ENCODE measurements at places on chromosomes 1 and 21.
A peak's percentile ranks its signal among the peaks of the same experiment; 100 is the strongest.

- peak; percentile 82 for DNase-seq
Observed at GRCh38 chr1:220748089-220748934, at the start of gene MTARC2. Gene MTARC2, plus strand, starts transcription at chr1:220748322. Its CDS starts 210 bp downstream, at chr1:220748532.

GRCh38 chr1:94721240-94721639 is 98.9 kb upstream of the SLC44A3 start:
- no peak for DNase-seq

DNA sequence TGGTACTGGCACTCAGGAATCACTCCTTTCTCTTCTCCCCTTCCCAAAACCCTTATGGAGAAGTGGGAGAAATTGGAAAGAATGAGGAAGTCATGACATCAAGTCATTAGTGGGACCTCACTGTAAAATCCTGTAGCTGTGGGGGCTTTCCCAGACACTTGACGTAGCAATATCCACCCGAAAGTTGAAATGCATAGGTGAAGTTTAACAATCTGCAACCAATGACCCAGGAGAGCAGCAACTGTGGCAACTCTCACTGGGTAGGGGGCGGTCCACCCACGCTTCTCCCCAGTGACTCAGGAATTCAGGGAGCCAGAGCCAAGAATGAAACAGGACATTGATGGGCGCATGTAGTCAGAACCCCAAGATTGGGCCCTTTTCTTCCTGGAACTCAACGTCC is 27.0 kb downstream of the ABCA4 start:
- no peak for DNase-seq

- DNase-seq: no peak
Observed at GRCh38 chr1:225999912-226000337, 782 bp upstream of the SDE2 start.

DNA sequence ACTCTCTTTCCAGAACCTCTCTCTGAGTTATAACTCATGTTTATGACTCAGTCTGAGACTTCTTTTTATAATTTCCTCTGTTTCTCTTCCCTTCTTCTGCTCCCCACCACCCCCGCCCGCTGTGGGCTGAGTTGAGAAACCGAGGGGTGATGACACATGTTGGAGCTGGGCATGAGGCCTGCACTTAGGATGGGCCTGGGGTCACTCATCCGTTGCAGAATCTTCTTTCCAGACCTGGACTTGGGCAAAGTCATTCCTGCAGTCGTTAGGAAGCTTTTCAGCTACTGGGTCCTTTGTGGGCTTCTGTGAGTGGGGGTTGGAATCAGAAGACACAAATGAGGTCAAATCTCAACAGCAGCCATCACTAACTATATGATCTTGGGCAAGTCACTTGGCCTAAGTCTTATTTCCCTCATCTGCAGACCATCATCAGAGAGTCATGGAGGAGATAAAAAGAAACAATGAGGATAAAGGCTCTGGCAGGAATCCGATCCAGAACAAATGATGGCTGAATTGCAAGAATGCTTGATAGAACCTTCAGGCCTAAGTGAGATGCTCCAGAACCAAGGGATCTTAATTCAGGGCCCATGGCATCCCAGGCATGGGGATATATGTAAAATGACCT is 53.4 kb downstream of the RPS6KA1 start:
- no peak for DNase-seq
